NCI-H146 (cell line): ENCODE measurements at places on chromosomes 12 and 14.

DNA sequence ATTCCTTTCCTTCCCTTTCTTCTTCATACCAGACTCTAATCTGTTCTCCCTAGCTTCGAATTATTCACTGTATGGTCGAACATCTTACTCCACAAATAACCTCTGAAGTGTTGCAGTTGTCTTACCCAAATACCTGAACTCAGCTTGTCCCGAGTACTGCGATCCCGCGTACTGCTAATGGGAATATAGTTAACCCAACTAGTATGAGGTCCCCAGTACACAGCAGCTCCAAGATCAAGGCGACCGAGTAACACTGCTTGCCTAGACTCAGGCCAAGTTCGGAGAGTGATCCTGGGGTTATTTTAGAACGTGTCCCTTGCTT, 462 bp upstream of the ETNK1 start:
- DNase-seq, result no peak

DNA sequence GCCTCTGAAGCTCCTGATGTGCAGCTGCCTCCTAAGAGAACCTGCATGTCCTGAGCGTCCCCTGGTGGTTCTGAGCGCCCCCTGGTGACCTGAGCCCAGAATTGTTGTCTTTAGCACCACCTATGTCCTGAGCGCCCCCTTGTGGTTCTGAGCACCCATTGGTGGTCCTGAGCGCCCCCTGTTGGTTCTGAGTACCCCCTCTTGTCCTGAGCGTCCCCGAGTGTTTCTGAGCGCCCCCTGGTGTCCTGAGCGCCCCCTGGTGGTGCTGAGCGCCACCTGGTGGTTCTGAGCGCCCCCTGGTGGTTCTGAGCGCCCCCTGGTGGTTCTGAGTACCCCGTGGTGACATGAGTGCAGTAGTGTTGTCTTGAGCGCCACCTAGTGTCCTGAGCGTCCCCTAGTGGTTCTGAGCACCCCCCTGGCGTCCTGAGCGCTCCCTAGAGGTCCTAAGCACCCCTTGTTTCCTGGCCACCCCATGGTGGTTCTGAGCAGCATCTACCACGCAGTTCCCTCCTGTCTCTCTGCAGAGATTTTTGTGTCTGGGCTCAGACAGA, 782.5 kb downstream of the TMEM121 start:
- peak; percentile 84 for DNase-seq

DNA sequence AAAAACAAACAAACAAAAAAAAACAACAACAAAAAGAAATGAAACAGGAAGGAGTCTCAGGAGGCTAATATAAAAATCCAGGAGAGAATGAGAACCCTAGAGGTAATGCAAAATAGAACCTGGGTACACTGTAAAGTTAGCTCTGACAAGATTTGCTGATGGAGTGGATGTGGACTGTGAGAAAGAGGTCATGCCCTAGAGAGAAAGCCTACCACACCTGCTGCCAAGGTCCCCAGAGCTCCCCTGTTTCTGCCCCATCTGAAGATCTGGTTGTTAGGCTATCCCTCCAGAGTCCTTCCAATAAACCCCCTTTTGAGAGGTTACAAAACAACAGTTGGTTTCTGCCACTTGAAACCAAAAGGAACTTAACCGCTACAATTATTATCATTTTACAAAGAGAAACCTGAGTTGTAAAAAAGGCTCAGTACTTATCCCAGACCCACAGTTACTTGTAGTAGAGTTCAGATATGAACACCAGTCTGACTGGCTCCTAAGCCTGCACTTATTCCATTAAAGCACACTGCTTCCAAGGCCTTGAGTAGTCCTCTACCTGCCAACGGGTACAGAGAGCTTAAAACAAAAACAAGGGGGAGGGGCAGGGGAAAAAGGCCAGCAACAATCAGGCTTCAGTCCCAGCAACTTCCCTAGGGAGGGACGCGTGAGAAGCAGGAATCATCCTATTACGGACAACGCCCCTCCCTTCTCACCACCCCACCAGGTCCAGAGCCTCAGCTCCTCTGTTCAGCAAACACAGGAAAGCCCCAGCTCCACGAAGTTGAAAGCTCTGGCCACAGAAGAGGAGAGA, 27.7 kb downstream of the PPP1R13B start:
- DNase-seq, result no peak

DNA sequence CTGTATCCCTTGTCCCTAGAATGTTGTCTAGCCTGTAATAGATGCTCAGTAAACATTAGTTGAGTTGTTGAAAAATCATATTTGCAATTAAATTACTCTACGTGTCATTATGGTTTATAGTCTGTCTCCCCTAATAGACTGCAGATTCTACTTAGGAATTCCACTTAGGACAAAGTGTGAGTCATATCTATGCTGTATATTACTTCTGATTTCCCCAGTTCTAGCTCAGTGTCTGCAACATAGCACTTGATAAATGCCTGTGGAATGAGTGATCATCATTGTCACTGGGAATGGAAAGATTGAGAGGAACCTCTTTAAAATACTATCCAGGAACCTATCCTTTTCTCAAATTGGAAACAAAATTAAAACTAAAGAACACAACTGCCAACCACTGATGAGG, 99.3 kb downstream of the TBX5 start:
- no peak for DNase-seq

- no peak for DNase-seq
Measured at GRCh38 chr12:104951759-104952509, 6.2 kb downstream of the SLC41A2 start.

DNA sequence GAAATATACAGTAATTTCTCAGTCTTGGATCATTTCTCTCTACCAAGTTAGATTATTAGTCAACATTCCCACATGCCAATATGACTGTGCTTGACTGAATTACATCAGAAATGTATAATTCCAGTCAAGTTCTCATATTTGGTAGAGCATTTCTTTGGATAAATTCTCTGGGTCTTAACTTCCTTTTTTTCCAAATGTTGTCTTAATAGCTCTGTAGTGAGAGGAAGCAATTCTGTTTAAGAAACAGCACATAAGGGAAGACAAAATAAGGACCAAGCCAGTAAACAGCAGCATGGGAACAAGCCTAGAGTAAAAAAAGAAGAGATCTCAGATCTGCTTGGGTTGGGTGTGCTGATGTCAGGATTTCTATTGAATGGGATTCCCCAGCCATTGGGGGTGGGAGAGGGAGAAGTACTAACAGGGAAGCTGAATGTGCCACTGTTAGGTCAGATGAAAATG, 14.2 kb upstream of the DYRK2 start:
- DNase-seq, result no peak
